Bronchial epithelial cell (primary cell): ENCODE measurements at places on chromosomes 11 and 22.
A peak's percentile ranks its signal among the peaks of the same experiment; 100 is the strongest.

DNA sequence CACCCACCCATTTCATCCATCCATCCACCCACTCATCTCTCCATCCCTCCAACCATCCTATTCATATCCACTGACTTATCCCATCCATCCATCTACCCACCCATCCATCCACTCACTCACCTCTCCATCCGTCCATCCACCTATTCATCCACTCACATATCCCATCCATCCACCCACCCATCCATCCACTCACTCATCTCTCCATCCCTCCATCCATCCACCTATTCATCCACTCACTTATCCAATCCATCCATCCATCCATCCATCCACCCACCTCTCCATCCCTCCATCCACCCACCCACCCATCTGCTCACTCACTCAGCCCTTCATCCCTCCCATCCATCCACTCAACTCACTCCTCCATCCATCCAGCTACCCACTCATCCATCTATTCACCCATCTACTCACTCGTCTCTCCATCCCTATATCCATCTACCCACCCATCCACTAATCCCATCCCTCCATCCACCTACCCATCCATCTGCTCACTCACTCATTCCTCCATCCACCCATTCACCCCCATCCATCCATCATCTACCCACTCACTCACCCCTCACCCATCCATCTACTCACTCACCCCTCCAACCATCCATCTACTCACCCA is 36.2 kb downstream of the TRMU start:
- no peak for DNase-seq

DNA sequence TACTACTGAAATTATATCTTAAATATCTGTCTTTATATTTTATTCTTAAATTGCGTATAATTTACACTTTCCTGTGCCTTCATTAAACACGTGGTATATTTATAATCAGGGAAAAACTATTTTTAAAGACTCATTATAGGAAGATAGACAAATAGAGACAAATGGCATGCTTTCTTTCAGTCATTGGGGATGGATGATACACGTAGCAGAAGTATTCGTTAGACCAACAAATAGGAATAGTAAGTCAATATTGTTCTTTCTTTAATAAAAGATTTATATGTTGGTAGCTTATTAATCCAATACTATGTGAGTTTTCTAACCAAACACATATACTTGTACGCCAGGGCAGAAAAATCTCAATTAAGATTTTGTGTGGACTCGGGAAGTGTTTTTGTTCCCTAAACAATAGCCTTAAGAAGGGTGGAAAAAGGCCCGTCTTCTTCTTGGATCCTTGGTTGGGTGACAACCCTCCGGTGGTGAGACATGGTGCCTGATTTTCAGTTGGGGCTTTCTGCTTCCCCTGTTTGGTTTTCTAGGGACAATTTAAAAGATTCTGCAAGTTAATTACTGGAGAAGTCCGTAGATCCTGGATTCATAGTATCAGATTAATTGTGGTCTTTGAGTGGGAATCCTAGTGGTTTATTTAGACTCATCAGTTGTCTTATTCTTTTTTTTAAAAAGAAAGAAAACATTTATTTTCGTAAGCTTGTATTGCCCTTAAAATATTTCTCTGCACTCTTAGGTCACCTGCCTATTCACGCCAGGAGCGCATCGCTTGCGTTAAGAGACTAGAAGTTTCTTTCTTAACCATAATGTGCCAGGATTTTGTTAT is 83.5 kb upstream of the WNT7B start:
- no peak for DNase-seq

DNA sequence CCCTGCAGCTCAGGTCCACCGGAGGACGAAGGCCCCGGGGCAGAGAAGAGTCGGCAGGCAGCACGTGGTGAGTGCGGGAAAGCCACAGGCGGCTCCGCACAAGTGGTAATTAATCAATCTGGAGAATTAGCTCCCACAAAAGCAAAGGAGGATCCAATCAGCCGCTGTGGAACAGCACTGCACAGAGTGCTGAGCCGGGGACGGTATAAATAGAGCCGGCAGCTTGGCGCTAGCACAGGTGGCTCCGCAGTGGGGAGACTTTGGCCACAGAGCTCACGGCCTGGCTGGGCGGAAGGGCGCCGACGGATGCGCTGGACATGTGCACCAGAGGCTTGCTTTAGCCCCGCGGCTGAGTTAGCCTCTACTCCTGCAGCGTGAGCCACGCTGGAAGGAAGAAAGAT is 48.9 kb downstream of the IGSF9B start:
- no peak for DNase-seq

- no peak for DNase-seq
Measured at GRCh38 chr11:81970886-81971285, 762.8 kb downstream of the FAM181B start.

DNA sequence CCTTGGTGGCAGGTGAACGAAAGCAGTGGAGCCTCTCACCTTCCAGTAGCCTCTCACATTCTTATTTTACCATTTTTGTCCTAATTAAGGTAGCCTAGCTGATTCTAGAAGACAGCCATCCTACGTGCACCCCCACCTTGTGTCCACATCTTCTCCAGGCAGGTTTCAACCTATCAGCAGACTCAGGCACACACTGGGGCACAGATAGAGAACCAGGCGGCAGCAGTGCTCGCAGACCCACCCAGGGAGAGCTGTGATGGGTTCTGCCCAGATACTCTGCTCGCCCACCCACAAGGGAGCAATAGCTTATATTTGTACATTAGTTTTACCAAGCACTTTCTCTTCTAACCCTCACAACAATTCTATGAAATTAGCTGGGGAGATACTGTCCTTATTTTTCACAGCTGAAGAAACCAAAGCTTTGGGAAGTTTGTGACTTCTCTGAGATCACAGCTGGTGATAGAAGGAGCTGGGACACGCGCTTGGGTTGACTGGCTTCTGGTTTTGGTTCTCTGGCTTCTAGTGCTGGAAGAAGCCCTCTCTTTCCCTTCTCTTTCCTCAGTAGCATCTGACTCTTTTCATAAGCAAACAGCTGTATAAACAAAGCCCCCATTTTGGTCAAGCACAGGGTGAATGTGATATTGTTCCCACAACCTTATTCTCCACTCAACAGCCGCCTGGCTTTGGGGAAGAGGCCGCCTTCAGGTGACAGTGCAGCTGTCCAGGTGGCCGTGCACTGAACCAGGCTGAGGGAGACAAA is 36.9 kb downstream of the PPP2R1B start:
- DNase-seq: no peak

DNA sequence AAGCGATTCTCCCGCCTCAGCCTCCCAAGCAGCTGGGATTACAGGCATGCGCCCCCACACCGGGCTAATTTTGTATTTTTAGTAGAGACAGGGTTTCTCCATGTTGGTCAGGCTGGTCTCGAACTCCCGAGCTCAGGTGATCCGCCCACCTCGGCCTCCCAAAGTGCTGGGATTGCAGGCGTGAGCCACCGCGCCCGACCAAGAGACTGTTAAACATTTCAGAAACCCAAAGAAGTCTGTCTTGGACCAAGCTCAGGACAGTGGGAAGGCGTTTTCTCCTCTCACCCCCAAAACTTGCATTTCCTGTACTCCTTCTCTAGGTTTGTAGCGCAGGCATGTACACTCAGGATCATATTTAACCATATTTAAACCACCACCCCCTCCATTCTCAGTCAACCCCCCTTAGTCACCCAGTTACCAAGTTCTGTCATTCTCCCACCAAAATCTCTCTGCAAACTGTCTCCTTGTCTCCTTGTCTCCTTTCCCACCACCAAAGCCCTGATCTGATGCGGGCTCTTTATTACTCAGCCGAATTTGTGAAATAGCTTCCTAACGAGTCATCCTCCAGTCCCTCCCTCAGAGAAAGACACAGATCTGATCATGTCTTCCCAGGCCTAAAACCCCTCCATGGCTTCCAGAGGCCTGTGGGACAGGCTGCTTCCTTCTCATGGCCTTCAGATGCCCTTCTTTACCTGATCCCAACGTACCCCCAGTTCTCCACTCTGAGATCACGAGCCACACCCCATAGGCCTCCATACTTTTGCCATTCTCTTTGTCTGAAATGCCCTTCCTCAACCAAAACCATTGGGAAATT is 29.0 kb upstream of the CREB3L1 start:
- DNase-seq: peak; percentile 90

GRCh38 chr11:35214792-35215193 is 75.8 kb downstream of the CD44 start:
- peak; percentile 94 for DNase-seq

GRCh38 chr11:111285189-111286091 is 12.9 kb upstream of the POU2AF3 start:
- no peak for DNase-seq

DNA sequence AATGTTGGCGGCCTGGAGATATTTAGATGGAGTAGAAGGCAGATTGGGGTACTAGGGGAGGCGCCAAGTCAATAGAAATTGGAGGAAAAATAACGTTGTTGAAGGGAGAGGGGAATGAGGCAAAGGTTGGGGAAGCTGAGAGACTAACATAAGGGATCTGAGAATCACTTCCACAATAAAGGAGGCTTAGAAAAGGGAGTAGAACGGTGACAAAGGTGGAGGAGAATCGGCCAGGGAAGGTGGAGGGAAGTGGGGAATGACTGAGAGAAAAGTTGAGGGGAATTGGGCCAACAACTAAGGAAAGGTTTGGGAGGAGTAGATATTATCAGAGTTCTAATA is 510 bp downstream of the PPME1 start:
- peak; percentile 9 for DNase-seq

- peak; percentile 84 for DNase-seq
Measured at GRCh38 chr11:62839050-62839945, at the start of gene WDR74. Gene WDR74 (minus strand): TSS chr11:62839590. CDS start chr11:62839570, 20 bp downstream.

GRCh38 chr22:40819599-40820140 is 524 bp upstream of the SLC25A17 start:
- DNase-seq: peak; percentile 34

- DNase-seq: no peak
Measured at GRCh38 chr22:43971112-43971511, 15.9 kb downstream of the SAMM50 start.

GRCh38 chr11:126098204-126098769 is 35.6 kb upstream of the CDON start:
- DNase-seq: no peak

- DNase-seq: no peak
Measured at GRCh38 chr11:67675058-67675747, 780 bp upstream of the ALDH3B2 start.

DNA sequence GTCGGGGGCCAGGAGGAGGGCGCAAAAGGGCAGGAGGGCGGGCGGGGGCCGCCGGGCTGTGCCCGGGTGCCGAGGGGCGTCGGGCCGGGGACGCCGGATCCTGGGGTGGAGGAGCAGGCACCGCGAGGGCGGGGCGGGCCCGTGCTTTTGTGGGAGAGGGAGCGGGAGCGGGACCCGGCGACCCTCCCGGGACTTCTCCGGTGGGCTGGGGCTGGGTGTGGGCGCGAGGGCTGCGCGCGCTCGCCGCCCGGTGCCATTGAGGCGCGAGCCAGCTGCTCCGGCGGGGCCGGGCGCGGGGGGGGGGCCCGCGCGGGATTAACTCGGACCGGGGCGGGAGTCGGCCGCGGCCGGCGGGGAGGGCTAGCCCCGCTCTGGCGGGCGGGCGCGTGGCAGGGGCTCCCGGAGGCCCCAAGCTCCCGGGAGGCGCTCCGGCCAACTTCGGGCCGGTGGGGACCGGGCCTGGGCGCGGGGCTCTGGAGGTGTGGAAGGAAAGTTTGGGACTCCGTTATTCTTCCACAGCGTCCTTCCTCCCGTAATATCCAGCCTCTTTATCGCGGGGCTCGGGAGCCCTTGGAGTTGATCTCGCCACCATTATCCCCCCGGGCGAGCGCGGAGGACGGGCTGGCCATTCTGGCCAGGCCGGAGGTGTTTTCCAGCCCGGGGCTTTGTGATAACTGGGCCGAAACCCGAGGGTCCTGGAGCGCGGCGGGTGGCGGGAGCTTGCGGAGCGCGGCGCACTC is 936 bp downstream of the CECR2 start:
- no peak for DNase-seq

GRCh38 chr11:75279273-75279672 is 38.7 kb downstream of the TPBGL start:
- no peak for DNase-seq

DNA sequence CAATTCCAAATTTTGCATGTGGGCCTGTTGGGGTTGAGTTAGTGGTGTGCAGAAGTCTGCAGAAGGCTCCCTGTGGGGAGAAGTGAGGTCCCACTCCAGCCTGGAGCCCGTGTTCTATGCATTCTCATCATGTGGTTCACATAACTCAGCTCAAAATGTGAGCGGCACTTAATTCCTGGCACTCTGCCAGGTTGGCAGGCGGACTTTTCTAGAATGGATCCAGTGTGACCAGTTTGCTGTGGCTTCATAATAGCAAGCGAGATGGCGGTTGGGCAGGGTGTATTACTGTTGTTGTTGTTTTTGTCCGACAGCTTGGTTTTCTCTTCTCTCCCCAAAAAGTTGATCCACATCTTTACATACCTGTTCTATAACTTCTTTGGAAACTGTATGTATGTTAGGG is 146.8 kb upstream of the TTC12 start:
- DNase-seq: no peak

GRCh38 chr11:33536178-33536577 is 164.4 kb downstream of the C11orf91 start:
- DNase-seq: no peak

GRCh38 chr22:30305519-30305905 is 16.2 kb upstream of the CASTOR1 start:
- no peak for DNase-seq

- DNase-seq: peak; percentile 98
Measured at GRCh38 chr11:93939084-93939760, 81.9 kb upstream of the HEPHL1 start.

- DNase-seq: peak; percentile 21
Measured at GRCh38 chr11:106421676-106422292, 344.3 kb downstream of the AASDHPPT start.
